Panc1 (cell line): ENCODE measurements at places on chromosomes 7 and 10. TPM values are rescaled to one million over a fixed set of nuclear protein-coding genes. Genes with fewer than 3 reads are reported as not detected.
A peak's percentile ranks its signal among the peaks of the same experiment; 100 is the strongest.

- no peak overlapping the region for H3K4me3 ChIP-seq
- DNase-seq: no peak
- no peak overlapping the region for H3K27ac ChIP-seq
- H3K4me1 ChIP-seq: no peaks in the 10 kb centered on the region
- H3K36me3 ChIP-seq: no peaks in the 10 kb centered on the region; the same call in 1 of the 2 replicates
- no peaks in the 10 kb centered on the region for H3K27me3 ChIP-seq
These were observed 71.6 kb downstream of the HERPUD2 start for GRCh38 chr7:35623381-35623780.

DNA sequence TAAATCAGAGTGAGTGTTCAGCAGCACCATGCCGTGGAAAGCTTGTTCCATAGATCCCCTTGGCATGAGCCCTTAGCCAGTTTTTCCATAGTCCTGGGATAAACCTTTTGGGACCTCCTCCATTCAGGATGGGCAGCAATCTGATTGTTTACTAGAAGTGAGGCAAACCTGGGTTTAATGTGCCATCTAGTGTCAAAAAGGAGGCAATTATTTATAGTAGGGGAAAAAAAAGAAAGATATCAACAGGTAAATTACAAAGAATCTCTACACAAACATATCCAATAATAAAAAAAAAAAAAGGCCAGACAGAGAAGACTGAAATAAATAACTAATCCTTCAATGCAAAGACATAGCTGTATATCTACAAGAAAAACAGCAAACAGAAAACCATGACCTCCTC, 229.0 kb upstream of the STK17A start:
- DNase-seq: no peak
- H3K36me3 ChIP-seq: no peaks in the 10 kb centered on the region
- no peaks in the 10 kb centered on the region for H3K4me1 ChIP-seq
- H3K27me3 ChIP-seq: no peaks in the 10 kb centered on the region
- no peak overlapping the region for H3K4me3 ChIP-seq

DNA sequence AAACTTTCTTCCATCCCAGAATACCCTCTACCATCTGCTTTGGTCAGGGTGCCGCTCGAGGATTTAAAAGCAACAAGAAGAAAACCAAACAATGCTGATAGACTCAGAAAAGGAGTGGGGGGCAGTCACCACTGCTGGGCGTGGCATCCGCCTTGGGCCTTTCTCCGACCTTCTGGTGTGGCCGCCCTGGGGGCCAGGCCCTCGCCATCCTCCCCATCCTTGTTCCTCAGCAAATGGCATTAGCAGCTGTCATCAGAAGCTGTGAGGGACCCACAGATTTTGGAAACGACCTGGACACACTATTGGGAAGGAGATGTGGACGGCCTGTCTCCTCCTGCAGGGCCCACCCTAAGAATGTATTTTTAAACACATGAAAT, 4.0 kb downstream of the ZNF511 start:
- no peak for DNase-seq
- peaks cover 4% of the 10 kb centered on the region; the same call in 1 of the 2 replicates for H3K4me1 ChIP-seq
- no peak overlapping the region for H3K4me3 ChIP-seq

DNA sequence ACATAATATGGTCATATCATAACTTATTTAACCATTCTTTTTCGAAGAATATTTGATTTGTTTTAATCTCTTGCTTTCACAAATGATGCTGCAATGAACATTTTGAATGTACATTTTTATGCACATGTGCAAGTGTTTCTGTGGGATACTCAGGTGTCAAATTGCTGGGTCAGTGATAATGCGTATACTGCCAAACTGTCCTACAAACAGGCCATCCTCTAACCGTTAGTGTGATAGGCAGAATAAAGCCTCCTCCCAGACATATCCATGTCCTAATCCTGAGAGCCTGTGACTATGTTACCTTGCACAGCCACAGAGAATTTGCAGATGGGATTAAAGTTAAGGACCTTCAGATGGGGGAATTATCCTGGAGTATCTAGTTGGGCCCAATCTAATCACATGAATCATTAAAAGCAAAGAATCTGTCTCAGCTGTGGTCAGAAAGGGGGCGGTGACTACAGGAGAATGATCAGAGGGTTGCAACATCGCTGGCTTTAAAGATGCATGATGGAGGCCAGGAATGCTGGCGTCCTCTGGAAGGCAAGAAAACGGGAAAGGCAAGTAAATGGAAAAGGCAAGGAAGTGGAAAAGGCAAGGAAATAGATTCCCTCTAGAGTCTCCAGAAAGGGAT, 46.7 kb downstream of the FZD1 start:
- DNase-seq: no peak
- H3K4me3 ChIP-seq: no peak overlapping the region
- H3K36me3 ChIP-seq: no peaks in the 10 kb centered on the region
- H3K27me3 ChIP-seq: no peaks in the 10 kb centered on the region

- H3K4me3 ChIP-seq: no peak overlapping the region
- H3K36me3 ChIP-seq: no peaks in the 10 kb centered on the region
- H3K4me1 ChIP-seq: no peaks in the 10 kb centered on the region
- no peak for DNase-seq
- H3K27me3 ChIP-seq: no peaks in the 10 kb centered on the region
These were observed 402.8 kb downstream of the CDC14C start for GRCh38 chr7:49327155-49327554.

- peak overlapping the region; percentile 52 for H3K4me3 ChIP-seq
- H3K27ac ChIP-seq: no peak overlapping the region
- no peaks in the 10 kb centered on the region for H3K36me3 ChIP-seq
- no peak for DNase-seq
- no peaks in the 10 kb centered on the region for H3K4me1 ChIP-seq
These were observed 55.1 kb downstream of the CYCS start for GRCh38 chr7:25069900-25070443.

DNA sequence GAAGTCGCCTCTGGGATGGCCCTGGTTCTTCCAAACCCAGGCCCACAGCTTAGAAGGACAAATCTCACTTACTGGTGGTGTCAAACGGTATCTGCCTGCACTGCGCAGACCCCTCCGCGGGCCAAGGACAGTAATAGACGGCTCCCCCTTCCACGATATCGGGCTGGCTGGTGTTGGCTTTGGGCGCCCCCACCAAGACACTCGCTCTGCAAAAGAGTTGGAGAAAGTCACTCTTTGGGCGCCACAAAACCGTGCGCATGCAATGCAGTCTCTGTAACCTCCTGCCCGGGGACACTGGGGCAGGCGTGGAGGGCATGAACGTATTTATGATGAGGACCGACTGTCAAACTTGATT, 1.1 kb downstream of the ITGA8 start:
- H3K4me3 ChIP-seq: no peak overlapping the region
- no peak overlapping the region for H3K27ac ChIP-seq
- H3K36me3 ChIP-seq: no peaks in the 10 kb centered on the region
- no peak for DNase-seq

DNA sequence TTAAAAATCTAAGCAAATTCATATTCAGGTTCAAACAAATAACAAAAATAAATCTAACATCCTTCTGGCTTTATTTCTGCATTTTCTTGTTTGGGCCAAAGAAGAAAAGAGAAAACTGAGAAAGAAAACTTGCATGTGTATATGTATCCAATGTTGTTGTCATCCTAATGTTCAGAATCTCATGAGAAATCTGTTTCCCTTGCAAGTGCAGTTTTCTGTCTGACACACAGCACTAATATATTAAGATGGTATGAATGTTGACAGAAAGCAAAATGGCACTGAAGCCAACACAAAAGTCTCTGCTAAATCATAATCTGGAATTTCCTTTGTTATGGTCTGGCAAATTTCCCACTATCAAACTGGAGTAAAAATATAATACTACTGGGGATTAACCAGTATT, 235.9 kb downstream of the HGF start:
- no peak overlapping the region for H3K27ac ChIP-seq
- no peaks in the 10 kb centered on the region for H3K27me3 ChIP-seq
- H3K4me1 ChIP-seq: no peaks in the 10 kb centered on the region
- no peaks in the 10 kb centered on the region for H3K36me3 ChIP-seq
- H3K4me3 ChIP-seq: no peak overlapping the region

DNA sequence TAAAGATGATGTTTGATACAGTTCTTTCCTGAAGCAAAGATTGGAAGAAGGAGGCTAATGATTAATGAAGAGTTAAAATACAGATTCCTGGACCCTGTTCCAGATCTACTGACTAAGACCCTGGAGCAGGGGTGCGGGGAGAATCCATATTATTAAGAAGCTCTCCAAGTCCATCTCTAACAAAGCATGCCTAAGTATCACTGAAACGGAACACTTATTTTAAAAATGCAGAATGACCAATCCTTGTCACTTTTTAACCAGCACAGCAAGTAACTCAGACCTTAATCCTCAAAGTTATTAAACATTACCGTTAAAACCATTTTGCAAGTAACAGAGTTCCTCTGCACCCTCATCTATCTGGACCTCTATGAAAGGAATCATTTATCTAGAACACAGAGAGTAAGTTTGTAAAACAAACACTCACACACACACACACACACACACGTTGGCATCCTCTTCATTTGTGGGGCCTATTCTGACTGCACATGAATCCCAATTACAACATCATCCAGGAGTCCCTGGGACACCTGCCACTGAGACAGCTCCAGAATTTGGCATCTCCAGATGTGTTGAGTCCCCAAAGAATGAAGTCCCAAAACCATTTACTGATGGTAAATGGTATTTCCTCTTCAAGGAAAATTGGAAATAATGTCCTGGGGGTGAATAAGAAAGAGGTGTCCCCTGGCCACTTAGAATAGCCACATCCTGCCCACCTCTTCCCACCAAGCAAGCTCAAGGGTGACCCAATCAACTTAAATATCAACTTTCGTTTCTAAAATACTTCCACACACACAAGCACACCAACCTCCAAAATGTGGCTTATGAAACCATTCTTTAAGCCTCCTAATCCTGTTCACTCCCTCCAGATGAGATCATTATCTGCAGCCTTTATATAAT, 117.5 kb downstream of the PARD3 start:
- H3K4me3 ChIP-seq: no peak overlapping the region
- H3K4me1 ChIP-seq: peaks cover 24% of the 10 kb centered on the region
- no peak for DNase-seq
- H3K36me3 ChIP-seq: no peaks in the 10 kb centered on the region
- no peaks in the 10 kb centered on the region for H3K27me3 ChIP-seq
- H3K27ac ChIP-seq: no peak overlapping the region

DNA sequence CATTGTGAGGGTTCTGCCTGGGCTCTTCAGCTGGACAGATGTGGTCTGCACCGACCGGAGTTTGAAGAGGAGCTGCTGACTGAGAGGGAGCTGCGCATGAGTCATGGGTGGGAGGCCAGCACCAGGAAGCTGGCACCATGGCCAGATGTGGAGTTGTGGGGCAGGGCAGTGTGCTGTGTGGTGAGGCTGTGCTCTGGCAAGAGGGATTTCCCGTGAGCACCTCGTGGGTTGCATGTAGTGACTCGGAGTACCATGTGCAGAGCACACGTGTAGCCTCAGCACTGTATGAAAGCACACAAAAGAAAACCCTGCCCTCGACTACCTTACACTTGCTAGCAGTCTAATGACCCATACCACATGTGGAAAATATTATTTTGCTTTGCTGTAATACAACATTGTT, 103.4 kb downstream of the WNT2 start:
- H3K4me1 ChIP-seq: no peaks in the 10 kb centered on the region; the same call in 1 of the 2 replicates
- no peaks in the 10 kb centered on the region for H3K27me3 ChIP-seq
- DNase-seq: no peak
- H3K4me3 ChIP-seq: no peak overlapping the region

DNA sequence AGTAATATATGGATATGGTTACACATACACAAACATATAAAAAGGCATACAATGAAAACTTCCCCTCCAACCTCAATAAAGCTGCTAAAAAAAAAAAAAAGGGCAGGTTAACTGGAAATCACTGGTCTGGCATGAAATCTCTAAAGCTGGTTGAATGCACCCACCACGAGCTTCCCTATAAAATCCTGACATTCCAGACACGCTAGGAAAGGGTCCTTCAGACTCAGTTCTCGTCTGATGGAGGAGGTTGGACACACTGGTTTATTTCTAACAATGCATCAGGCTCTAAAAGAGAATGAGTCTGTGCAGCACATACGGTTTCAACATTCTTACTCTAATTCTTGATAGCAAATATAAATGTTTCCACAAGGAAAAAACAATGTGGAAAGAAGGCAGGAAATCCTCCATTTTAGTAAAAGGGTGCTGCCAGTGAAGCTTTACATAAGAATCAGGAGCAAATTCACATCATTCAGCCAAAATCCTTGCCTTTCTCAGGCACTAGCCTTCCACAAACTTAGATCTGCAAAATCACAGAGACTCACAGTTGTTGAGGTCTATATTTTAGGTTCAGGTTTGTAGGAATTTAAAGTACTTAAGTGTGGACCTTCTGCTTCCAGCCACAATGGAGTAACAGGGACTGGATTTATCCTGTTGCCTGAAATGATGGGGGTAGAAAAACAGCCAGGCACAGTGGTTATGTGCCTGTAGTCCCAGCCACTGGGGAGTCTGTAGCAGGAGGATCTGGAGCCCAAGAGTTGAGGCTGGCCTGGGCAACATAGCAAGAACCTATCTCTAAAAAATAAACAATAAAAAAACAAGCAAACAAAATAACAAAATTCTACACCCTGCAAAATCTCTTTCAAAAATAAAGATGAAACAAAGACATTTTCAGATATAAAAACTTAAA, 73.5 kb downstream of the CYTH3 start:
- no peaks in the 10 kb centered on the region; the same call in 1 of the 2 replicates for H3K4me1 ChIP-seq
- H3K4me3 ChIP-seq: no peak overlapping the region
- no peak for DNase-seq

GRCh38 chr10:80468002-80468401, 13.9 kb downstream of the TSPAN14 start:
- peaks cover 24% of the 10 kb centered on the region for H3K4me1 ChIP-seq
- H3K27me3 ChIP-seq: no peaks in the 10 kb centered on the region
- no peak overlapping the region for H3K27ac ChIP-seq
- no peak overlapping the region for H3K4me3 ChIP-seq
- no peaks in the 10 kb centered on the region for H3K36me3 ChIP-seq

DNA sequence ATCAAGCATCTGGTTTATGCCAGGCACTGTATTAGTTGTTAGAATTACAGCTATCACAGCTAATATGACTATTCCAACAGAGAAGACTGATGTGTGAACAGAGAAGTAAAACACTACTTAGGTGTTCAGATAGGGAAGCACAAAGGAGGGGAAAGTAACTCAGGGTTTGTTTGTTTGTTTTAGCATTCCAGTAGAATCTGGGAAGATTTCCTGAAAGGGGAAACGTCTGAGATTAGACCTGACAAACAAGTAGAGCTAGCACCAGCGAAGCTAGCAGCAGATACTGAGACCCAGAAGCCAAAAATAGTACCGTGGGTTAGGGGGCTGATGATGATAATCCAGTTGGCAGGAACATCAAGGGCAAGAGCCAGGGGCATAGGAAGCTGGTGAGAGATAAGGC, 28.8 kb upstream of the KLHL7 start:
- no peak overlapping the region for H3K4me3 ChIP-seq
- no peaks in the 10 kb centered on the region for H3K4me1 ChIP-seq
- DNase-seq: no peak
- H3K27ac ChIP-seq: no peak overlapping the region
- H3K36me3 ChIP-seq: no peaks in the 10 kb centered on the region

PON1 gene
- not detected for total RNA-seq

PCDH15 gene
- 0.18 TPM for total RNA-seq

CALML3 gene
- not detected for total RNA-seq

IKZF1 gene
- total RNA-seq: 0.77 TPM

MRC1 gene
- 0.21 TPM for total RNA-seq

EPHB6 gene
- total RNA-seq: 0.54 TPM

SLC35B4 gene
- total RNA-seq: 21.6 TPM

ABCC2 gene
- total RNA-seq: 6.5 TPM
